NCI-H446 (cell line): ENCODE measurements at places on chromosomes 7 and 10.

GRCh38 chr10:69769395-69769992, 32.2 kb upstream of the COL13A1 start:
- no peak for DNase-seq

DNA sequence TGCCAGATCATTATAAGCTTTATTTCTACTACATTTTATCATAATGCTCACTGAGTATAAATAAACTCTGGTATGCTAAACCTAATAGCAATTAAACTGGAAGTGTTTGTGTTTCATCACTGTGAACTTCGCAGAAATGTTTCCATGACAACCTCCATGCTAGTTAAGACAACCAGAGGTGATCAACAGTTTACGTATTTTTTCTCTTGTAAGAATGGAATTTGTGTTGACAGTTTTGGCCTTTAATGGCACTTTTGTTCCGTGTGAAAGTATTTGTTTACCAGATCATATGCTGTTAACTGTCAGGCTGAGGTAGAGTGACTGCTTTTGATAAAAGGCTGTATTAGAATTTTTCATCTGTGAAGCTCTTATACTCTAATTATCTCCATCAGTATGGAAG, 212.1 kb upstream of the PPP1R3A start:
- DNase-seq = no peak

GRCh38 chr7:149854611-149855360, 16.6 kb downstream of the ZNF862 start:
- DNase-seq = peak; percentile 66

DNA sequence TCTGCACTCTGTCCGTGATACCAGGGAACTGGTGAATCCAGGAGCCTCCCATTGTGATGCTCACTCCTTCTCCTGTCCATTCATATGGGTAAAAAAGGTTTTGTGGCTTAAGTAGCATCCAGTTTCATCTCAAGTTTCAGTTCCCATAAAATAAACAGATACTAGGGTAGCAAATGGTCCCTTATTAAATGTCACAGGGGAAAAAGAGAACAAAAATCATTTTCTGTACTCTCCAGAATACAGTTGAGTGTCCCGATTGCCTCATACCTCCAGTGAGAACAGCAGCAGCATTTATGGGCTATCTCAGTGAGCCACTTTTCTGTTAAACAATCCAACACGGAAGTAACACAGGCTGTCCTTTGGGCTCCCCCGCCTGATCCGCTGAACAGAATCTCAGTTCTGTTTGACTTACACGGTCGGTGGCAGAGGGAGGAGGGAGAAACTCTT, 179.6 kb downstream of the CELF2 start:
- no peak for DNase-seq
